ENCODE measurements at places on chromosomes 11 and 22.

DNA sequence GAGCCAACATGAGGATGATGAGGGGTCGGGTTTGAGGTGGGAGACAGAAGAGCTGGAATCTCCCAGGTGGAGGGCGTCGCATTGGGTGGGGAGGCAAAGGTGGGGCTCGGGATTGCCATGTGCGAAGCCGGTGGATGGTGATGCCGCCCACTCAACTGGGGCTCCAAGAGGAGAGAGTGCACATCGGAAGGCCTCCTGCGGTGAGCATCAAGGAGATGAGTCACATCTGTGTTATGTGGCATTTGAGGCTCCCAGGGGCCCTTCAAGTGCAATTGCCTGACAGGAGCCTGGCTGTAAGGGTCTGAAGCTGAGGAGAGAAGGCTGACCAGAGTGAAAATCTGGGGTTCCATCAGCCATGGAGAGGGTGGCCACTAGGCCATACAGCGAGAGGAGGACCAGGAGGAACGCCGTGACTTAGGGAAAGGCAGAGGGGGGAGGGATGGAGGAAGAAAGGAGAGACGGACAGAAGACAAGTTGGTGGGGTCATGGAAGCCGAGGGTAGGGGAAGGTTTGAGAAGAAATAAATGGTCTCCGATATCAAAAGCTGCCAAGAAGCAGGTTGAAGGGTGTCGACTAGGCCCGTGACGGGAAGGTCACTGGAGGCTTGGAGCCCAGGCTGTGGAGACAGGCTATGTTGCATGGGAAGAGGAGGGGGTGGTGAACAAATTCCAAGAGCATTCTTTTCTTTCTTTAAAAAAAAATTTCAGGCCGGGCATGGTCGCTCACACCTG, 21.3 kb downstream of the RASD2 start:
- DNase-seq, result no peak

DNA sequence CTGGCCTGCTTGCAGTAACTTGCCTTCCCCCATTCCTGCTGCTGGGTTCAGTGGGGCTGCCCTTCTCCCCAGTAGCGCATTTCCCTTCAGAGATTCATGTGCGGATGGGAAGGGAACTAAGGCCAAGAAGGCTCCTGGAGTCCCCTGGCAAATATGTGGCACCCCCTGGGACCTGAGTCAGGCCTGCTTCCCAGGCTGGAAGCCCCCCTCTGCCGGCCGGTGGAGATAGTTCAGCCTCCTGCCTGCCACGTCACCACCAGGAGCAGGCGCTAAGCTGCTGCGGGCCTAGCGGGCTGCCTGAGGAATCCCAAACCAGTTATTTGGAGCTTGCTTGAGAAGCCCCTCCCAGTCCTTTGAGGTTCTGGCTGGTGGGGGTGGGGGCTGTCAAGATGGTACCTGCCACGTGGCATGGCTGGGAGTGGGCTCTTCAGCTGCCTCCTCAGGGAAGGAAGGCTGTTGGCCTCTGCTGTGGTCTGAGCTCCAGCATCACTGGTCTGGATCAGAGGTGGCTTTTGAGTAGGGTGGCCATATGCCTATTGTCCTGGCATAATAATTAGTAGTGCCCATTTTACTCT, 2.0 kb downstream of the SERPINH1 start:
- DNase-seq, result peak; percentile 85

- DNase-seq, result no peak
These were observed 49.4 kb upstream of the ADA2 start for GRCh38 chr22:17268501-17269223.

GRCh38 chr11:125140233-125140632, 24.3 kb upstream of the PKNOX2 start:
- DNase-seq, result no peak

GRCh38 chr11:61911128-61911700, 6.2 kb downstream of the RAB3IL1 start:
- DNase-seq, result no peak

DNA sequence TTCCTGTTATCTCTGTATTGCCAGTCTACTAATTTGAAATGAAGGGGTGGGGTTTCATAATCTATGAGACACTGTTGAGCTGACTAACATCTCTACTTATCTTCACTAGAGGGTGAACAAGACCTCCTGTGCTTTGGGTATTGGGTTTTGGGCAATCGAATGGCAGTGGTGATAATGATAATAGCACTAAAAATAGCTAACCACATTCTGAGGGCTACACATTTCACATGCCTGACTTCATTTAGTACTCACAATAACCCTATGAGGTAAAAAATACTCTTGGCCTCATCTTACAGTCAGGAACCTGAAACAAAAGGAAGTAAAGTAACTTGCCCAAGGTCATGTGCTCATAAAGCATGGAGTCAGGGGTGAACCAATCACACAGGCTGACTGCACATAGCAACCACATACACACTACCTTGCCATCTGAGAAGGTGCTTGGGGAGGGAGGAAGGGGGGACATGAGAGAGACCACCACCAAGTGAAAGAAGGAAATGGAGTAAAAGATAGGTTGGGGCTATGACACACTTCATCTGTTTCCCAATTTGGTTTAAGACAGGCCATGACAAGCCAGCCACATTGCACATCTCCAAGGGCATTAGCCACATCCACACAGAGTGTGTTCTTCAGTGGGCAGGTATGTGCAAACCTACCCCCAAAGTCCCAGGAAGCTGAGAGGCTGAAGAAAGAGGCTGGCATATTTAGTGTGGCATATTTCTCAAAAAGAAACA, 387.6 kb upstream of the DDI1 start:
- DNase-seq, result no peak

- no peak for DNase-seq
These were observed 34.1 kb upstream of the TLCD5 start for GRCh38 chr11:120290956-120291355.

DNA sequence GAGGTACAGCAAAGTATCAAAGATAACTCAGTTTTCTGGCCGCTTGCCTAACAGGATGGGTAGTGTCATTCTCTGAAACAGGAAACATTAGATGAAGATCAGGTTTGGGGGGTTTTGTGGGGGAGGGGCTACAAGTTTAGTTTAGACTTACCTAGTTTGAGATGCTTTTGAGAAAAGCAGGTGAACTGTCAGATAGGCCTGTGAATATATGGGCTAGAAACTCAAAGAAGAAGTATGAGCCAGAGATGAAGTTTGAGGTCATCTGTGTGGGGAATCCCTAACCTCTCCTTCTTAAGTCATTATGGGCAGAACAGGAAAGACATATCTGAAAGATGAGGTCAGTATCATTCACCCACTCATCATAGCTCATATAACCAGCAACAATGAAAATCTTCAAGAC, 11.9 kb downstream of the HOATZ start:
- DNase-seq, result peak; percentile 53

- no peak for DNase-seq
These were observed 37.6 kb downstream of the MAP6 start for GRCh38 chr11:75631086-75631730.

DNA sequence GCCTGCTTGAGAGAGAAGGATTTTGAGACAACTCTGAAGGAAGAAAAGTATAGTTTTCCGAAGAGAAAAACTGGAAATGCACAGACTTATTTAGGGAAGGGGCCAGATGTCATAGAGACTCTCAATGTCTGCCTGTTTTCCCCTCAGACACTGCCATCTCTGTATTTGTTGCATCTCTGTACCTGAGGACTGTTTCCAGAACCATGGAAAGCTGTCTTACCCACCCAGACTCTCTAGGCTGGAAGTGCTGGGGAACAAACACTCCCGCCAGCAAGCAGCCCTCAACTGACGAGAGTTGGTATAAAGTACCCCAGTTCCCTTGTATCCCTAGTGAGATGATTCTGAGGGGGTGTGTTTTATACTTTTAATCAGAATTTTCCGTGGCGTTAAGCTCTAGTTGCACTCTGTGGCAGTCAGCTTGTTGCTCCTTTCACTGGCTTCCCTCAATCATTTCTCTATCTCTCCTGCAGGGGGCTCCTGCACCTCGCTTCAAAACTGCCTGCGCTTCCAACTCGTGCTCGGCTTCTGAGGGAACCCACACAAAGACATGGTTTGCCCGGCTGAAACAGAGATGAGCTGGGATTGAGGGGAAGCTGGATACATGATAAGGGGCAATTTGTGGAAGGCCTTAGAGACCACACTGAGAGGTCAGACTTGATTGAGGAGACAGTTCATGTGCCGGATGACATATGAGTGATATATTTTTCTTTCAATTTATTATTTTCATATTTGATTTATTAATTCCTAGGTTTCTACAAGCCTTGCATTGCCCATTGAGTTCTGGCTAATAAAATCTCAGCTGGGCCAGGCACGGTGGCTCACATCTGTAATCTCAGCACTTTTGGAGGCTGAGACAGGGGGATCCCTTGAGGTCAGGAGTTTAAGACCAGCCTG, 36.9 kb upstream of the CLPB start:
- peak; percentile 73 for DNase-seq

GRCh38 chr22:50571264-50572175, 6.7 kb downstream of the CPT1B start:
- DNase-seq, result no peak

DNA sequence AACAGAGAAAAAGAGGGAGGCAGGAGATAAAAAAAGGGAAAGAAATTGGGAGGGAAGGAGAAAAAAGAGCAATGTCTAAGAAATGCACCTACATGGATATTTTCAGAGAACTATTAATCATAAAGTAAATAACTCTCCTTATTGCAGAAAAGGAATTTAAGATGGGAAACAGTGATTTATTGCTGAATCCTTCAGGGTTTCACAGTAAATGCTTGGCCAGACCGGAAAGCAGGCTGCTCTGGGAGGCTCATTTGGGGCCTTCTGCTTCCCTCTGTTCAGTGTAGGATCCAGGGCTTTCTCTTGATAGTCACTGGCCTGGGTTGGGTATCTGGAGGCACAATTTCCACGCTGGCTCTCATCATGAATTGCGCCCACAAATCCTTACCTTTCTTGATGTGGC, 324.3 kb upstream of the SORL1-AS1 start:
- DNase-seq, result no peak

DNA sequence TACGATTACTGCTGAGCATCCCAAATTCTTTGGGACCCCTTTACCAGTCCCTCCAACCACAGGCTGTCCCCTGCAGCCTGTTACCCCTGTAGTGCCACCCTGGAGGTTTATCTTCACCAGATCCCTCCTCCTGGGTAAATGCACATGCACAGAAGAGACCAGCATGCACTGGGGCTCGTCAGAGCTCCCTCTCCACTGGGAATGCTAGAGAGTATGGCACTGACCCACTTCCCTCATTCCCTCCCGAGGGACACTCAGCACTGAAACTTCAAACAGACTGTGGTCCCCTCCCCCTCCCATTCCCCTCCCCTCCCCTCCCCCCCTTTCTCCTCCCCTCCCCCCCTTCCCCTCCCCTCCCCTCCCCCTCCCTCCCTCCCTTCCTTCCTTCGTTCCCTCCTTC, 49.1 kb downstream of the C11orf91 start:
- DNase-seq, result no peak

- no peak for DNase-seq
These were observed 1.8 kb downstream of the PGGHG start for GRCh38 chr11:290621-291231.

- no peak for DNase-seq
These were observed 56.0 kb upstream of the B3GNT6 start for GRCh38 chr11:76978239-76978638.

- DNase-seq, result no peak
These were observed 34.5 kb upstream of the WT1 start for GRCh38 chr11:32469791-32470190.

- no peak for DNase-seq
These were observed 5.8 kb downstream of the ADORA2A start for GRCh38 chr22:24433001-24433827.

DNA sequence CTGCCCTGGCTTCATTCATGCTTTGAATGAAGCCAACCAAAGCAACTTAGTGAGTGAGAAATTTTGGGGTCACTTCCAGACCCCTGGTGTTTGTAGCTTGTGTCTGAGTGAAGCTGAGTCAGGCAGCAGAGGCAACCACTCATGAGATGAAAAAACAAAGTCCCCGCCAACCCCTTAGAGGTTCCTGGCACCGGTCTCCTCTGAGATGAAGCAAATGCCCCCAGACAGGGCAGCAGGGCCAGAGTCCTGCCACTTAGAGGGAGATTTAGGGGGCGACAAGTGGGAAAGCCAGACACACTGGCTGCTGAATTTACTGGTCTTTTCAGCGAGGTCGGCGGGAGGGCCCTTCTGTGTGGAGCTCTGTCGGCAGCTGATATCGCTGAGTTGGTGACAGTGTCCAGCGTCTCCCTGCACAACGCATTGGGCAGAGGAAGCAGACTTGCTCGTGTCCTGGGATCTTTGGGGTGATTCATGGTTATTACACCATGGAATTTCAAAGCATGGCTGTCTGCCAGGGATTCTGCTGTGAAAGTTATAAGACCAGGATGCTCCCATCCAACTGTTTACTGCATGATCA, 482.6 kb downstream of the MIAT start:
- peak; percentile 88 for DNase-seq

DNA sequence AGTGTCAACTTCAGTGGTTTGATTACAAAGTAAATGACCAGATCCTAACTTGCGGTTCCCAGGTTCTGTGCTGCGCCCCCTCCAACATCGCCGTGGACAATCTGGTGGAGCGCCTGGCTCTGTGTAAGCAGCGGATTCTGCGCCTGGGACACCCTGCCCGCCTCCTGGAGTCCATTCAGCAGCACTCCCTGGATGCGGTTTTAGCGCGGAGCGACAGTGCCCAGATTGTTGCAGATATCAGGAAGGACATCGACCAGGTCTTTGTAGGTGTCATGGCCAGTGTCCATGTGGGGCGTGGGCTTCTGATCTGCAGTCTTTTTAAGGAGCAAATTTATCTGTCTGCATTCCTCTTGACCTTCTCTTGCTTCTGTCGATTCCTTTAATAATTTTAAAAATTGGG, 11.1 kb downstream of the IGHMBP2 start:
- no peak for DNase-seq

GRCh38 chr11:69371731-69372588, 78.0 kb downstream of the MYEOV start:
- no peak for DNase-seq

DNA sequence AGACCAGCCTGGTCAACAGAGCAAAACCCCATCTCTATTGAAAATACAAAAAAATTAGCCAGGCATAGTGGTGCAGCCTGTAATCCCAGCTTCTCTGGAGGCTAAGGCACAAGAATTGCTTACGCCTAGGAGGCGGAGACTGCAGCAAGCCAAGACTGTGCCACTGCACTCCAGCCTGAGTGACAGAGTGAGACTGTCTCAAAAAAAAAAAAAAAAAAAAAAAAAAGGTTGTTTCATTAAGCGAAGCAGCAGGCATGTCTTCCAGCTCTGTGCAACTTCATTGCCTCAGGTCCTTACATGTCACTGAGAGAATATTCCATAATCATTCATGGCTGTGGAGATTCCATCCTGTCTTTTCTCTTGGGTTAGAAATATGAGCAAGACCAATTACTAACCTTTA, 16.9 kb downstream of the GAB2 start:
- no peak for DNase-seq

DNA sequence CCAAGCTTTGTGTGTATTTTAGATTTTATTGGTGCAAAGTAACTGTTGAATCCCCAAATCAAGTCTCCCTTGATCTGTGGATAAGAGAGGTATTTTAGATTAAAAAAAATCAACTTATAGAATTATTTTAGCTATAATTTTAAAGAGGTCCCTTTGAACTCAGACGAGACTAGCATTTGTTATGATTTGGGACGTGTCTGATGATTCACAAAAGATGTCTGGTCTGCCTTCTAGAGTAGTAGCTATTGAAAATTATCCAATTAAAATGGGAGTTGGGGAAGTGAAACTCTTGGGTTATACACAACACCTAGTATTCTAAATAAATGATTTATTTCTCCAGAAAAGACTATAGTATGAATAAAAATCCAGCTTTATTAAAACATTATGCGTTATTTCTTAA, 227.9 kb upstream of the GRIA4 start:
- no peak for DNase-seq
